Right renal cortex interstitium (tissue), 3 donors: ENCODE measurements at places on chromosomes 1 and 21.

DNA sequence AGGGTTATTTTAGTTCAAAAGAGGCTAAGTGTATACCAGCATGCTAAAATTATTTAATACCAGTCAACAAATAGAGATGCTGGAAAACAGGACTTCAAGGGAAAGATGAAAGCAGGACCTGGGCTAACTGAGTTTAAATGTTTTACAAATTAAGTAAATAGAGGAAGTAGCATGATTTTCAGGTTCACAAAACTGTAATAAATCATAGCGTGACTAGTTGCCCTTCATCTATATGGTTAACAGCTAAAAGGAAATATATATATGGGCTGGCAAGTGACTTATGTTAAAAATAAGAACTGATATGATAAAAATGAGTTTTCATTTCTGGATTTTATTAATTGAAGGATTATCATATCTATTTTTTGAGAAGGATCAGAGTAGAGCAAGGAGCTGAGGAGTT lies 25.6 kb downstream of the DPYD start:
- DNase-seq = no peak

- no peak for DNase-seq
Measured at GRCh38 chr1:235074523-235075047, 54.1 kb downstream of the TOMM20 start.

DNA sequence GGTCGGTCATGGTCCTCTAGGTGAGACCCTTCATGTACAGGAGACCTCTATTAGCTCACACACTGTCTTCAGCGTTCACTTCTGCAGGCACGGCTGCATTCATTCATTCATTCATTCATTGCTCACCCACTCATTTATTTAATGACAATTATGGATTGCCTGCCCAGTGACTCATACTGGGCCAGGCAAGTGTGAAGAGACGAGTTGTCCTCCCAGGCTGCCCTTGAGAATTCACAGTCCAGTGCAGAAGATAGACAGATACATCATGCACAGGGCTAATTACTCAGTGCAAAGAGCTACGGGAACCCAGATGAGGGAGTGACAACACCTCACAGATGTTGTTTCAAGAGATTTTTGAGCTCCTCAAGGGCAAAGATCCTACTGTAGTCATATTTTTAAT lies 248.4 kb downstream of the TNR start:
- no peak for DNase-seq

DNA sequence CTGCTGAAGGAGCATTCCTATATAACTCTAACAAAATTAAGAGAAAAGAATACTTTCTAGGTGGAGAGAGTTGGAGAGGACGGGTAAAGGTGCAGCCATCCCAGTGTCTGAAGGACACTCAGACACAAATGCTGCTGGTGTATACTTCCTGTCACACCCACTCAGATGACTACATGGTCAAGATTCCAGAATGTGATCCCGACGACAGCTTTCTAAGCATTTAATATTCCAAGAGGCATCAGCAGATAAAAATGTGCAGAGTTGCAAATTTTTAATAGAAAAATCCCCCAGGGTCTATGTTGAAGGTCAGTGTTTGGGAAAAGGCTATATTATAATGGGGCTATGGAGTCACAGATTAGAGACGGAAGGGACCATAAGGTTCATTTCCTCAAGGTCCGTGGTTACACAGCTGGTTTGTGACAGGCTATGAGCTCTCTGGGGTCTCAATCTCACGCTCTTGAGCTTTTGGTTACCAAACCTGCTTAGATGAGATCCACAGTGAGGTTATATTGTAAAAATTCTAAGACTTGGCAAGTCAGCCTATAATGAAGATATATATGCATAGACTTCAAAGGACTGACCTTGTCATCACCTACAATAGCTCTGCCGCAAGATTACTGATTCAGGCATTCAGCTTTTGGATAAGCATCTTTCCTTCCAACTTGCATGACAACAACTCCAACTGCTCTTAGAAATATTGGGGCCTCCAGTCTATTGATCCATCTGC lies 35.1 kb downstream of the ZNF281 start:
- DNase-seq = no peak

- peak; percentile 16 for DNase-seq
Measured at GRCh38 chr1:221435504-221435904, 306.4 kb downstream of the DUSP10 start.

GRCh38 chr1:225760531-225760930 lies 17.1 kb upstream of the SRP9 start:
- DNase-seq = no peak

- no peak for DNase-seq
Measured at GRCh38 chr1:151512801-151513625, 1.8 kb downstream of the CGN start.

DNA sequence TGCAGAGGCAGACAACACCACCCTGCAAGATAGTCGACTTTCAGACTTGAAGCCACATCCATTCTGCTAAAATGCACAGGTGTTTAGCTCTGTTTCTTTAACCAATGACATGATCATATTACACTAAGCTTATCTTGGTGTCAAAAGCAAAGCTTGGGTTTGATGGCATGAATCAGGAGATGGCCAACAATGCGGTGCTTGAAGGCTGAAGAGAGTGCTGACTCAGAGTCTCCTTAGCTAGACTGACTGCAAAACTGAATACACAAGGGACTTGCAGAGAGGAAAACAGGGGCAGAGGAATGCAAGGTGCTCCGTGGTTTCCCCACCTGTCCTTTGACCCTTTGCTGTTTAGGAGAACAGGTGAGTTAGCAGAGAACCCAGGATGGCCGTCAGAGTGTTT lies 262.6 kb downstream of the SIPA1L2 start:
- no peak for DNase-seq

DNA sequence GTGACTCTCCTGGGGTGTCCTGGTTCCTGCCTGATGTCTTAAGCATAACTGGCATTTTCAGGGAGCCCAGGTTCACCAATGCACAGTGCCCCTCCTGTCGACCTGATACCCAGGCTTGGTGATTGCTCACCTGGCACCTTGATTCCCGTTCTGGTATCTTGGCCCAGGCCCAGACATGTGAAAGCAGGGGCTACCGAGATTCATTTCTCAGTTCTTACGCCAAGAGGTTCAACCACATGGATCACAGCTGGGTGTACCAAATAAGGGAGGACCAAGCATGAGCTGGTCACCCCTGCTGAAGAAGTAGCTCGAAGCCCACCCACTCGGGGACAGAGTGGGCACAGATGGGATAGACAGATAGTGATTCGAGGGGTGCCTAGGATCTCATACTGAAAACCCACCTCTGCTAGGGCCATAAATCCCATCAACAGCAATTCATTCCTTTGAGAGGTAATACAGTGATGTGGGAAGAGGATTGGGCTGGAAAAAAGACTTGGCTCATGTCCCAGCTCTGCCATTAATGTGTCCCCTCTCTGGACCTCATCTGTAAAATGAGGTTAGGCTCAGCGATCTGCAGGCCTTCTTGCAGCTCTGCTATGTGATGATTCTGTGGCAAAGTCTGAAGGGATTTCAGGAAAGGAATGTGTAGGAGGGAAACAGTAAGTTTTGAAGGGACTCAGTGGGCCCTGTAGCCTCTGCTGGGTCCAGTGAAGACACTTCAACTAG lies 2.7 kb downstream of the EPHX1 start:
- no peak for DNase-seq
